ENCODE measurements at places on chromosomes 4 and X. TPM values are rescaled to one million over a fixed set of nuclear protein-coding genes. Genes with fewer than 3 reads are reported as not detected.
A peak's percentile ranks its signal among the peaks of the same experiment; 100 is the strongest.

Gene IDS
- total RNA-seq, result 104 TPM

DNA sequence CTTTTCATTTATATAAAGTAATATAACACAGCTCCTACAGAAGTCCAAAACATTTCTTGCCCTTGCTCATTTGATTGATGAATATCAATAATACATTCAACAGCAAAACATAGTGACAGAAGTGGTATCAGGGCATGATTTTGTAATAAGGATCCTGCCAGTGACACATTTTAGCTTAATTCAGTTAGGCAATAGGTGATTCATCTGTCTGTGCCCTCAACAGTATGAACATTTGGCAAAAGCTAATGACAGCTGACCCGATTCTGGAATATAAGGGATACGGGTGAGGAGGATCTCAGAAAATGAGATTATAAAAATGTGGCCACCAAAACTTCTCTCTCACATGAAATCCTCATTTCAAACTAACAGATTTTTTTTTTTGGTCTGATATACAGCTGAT lies 294.0 kb downstream of the CAMK2D start:
- DNase-seq, result no peak

- no peak for DNase-seq
These were observed 78.4 kb downstream of the HPRT1 start for GRCh38 chrX:134538316-134538715.

DNA sequence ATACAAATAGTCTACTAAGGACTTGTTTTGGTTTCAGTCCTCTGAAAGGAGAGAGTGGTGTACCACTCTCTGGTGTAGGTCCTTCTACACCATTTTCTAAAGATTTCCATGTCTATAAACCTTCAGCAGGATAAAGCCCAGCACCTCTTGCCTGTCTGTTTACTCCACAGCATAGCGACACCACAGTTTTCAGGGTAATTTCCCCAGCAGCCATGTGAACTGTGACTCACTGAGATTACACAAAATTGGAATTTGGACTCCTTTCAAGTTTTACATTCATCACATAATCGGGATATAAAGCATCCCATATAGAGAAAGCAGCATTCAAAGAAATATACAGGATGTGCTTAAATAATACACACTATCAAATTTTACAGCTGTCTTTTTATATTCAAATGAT lies 229.6 kb downstream of the PRDM5 start:
- peak; percentile 17 for DNase-seq

- DNase-seq, result no peak
These were observed 2.0 kb downstream of the TIGD4 start for GRCh38 chr4:152777488-152777887.

GRCh38 chrX:39406799-39407198 lies 605.5 kb downstream of the MID1IP1 start:
- DNase-seq, result no peak
